CD4-positive, alpha-beta T cell treated with Interleukin-17A for 1 hour (primary cell): ENCODE measurements at places on chromosomes 3 and 15.
A peak's percentile ranks its signal among the peaks of the same experiment; 100 is the strongest.

DNA sequence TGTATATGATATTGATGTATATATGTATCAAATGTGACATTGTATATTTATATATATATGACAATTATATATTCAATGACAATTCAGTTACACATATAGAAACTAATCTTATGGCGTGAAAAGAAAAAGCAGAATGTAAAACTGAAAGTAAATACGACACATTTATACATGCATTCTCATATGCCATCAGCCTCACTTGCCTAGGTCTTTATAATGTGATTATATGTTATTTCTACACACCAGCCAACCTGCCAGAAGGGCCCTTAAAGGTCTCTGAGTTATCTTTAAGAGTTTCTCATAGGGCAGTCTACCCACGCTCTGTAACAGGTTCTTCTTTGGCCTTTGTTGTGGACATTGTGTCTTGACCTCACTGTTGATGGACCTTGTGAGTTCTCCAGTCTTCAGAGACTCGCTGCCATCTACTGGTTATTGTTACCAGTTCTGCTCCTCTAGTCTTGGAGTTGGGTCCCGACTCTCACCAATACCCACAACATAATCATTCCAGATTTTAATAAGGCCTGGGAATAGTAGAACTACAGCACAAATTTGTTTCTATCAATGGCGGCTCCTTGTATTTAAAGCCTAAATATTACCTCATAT lies 371.5 kb upstream of the GOLIM4 start:
- DNase-seq: no peak

- DNase-seq: no peak
Observed at GRCh38 chr3:152742368-152743347, 92.3 kb upstream of the P2RY1 start.

DNA sequence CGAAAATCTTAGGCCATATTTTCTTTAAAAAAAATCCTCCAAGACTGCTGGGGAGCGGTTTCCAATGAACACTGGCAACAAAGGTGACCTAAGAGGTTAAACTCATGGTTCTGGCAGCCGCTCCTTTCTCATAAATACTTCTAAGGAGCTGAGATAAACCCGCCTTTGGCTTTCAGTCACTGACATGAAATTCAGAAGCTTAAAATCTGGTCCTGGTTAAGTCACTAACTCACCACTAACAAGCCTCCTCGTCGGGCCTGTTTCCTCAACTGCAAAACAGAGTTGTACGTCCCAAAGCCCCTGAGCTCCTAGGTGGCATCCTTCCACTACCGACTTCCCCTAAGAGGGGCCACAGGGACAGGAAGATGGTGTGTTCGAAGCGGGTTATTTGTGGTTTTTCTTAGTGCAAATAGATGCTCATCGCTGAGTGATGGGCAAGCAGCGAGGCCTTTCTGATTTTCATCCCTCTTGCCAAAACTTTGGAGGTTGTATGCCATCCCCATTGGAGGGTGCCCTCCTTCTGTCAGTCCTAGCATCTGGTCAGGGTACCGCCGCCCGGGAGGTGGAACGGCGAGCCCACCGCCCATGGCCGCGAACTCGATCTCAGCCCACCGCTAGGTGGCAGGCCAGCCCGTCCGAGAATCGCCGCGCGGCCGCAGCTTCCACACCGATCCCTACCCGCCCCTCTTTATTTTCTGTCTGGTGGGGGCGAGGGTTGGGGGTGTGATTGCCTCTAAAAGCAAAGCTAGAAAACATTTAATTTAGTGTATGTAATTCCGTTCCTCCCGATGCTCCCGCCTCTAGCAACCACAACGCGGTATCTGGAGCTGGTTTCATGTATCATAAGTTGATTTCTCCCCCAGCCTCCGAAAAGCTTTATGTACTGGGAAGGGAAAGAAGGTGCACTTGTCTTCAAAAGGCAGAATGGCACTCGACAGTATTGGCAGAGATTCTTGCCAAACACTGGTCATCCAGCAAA lies 4.6 kb downstream of the BCL6 start:
- DNase-seq: peak; percentile 73

- DNase-seq: no peak
Observed at GRCh38 chr3:159114582-159114981, 312.7 kb downstream of the MFSD1 start.

DNA sequence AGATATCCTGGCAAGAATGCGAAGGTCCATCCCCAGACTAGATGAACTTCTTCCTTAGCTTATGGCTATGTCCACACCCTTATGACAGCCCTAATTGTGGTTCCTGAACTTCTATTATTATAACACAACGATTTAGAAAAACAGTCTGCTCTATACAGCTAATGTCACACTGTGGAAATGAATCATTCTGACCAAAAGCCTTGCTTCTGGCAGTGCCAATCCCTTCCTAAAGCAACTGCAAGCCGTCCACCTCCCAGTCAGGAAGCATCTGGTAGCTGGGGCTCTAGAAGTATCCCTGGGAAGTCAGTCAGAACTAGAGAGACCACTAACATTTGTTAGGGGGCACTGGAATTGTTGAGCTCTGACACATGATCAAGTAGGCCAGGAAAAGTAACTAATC lies 45.0 kb downstream of the MYO5A start:
- no peak for DNase-seq

- no peak for DNase-seq
Observed at GRCh38 chr3:46935168-46935858, 41.2 kb downstream of the CCDC12 start.

GRCh38 chr3:69108811-69109210 lies 13.6 kb downstream of the LMOD3 start:
- DNase-seq: no peak

- DNase-seq: peak; percentile 68
Observed at GRCh38 chr3:66372681-66373350, 128.0 kb downstream of the LRIG1 start.

DNA sequence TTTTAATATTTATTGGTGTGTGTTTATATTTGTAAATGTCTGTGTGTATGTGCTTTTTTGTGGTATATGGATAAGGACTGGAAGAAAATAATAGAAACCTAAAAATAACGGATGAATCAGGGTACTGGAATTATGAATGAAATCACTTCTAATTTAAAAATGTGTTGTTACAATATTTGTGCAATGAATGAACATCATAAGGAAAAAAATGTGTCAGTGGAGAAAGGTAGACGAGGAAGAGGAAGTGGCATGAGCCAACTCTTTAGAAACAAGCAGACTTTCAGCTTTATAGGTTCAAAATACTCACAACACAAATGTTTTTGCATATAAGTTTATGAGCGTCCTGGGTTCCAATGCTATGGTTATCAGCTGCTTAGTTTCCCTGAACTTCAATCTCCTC lies 59.4 kb downstream of the SOX2 start:
- no peak for DNase-seq

GRCh38 chr3:39052583-39052982 lies 767 bp downstream of the WDR48 start:
- peak; percentile 21 for DNase-seq

DNA sequence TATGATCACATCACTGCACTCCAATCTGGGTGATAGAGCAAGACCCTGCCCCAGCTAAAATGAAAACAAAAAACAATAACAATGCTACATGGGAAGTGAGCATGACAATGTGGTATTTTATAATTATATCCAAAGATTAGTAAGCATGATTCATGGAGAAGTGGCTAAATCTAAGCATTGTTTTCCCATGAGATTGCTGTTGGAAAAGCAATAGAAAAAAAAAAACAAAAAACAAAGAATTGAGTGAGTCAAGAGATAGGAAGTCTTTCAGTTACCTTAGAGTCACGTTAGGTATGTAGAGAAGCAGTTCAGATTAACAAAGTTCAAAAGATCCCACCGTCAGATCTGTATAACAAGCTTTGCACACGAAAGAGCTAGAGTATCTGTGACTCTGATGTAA lies 210.3 kb upstream of the CNTN6 start:
- DNase-seq: no peak

- DNase-seq: no peak
Observed at GRCh38 chr3:108664266-108664665, 74.7 kb downstream of the DZIP3 start.

DNA sequence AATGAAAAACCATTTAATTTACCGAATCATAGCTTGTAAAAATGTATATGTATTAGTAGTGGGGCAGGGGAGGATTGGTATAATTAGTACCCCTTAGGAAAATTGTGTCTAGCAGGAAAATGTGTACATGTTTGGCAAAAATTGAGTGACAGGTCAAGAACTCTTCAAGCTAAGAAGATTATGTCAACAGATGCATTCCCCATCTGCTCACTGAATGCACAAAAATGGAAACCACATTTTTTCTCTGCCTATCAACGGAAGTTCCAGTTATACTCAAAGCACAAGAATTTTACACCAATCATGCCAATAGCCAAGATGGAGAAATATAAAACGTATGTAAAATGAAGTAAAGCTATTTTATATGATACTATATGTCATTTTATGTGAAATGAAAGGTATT lies 377.8 kb downstream of the KCNH8 start:
- DNase-seq: no peak

- DNase-seq: peak; percentile 65
Observed at GRCh38 chr3:4977853-4978203, 1.4 kb upstream of the BHLHE40 start.

DNA sequence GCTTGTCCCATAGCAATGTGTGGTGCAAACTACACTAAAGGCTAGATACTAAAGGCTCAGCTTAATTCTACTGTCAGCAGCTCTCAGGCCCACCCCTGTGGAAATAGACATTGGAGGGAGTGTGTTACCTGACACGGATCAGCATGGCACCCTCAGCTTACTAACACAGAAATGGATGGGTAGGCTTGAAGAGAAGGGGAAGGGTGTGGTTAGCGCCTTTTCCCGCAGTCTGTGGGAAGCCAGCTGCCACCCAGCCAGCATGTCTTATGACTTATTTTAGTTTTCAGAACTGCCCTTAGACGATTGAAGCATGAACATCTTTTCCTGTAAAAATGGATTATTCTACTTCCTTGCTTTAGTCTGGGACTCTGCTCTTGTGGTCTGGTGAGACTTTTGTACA lies 25.8 kb upstream of the ADPGK start:
- peak; percentile 43 for DNase-seq

DNA sequence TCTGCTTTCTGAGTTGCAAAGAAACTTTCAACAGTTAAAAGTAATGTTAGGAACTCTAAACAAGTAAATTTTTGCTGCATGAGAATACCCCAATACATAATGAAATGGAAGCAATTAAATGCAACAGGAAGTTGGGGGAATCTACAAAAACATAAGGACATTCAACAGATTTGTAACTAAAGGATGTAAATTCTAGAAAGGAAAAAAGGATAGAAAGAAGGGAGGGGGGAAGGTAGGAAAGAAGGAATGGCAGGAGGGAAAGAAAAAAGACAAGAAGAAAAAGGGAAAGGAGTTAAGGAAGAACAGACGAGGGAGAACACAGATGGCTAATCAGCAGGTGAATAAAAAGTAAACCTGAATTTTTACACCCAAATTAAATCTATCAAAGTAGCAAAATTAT lies 22.3 kb upstream of the ANP32A start:
- DNase-seq: no peak

GRCh38 chr15:71312194-71312708 lies 197.0 kb downstream of the THSD4 start:
- no peak for DNase-seq

DNA sequence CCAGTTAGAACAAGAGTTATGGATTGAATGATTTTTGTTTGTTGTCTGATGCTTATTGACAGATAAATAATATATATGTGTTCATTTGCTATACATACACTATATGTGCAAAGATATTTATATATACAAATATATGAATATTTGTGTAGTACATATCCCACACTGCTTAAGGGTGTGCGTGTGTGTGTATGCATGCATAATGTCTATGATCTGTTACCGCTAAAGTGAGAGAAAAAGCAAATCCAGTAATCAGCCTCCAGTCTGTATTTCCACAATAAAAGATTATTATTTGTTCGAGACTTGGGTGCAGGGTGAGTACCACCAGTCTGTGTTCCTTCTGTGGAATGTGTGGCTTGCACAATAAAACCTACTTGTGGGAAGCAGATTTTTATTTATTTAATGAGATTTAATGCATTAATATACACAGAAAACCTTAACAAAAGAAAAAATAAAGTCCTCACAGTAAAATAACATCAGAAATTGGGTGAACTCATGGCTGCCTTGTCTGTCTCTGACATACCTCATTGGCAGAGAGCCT lies 366.0 kb upstream of the TBL1XR1 start:
- no peak for DNase-seq

DNA sequence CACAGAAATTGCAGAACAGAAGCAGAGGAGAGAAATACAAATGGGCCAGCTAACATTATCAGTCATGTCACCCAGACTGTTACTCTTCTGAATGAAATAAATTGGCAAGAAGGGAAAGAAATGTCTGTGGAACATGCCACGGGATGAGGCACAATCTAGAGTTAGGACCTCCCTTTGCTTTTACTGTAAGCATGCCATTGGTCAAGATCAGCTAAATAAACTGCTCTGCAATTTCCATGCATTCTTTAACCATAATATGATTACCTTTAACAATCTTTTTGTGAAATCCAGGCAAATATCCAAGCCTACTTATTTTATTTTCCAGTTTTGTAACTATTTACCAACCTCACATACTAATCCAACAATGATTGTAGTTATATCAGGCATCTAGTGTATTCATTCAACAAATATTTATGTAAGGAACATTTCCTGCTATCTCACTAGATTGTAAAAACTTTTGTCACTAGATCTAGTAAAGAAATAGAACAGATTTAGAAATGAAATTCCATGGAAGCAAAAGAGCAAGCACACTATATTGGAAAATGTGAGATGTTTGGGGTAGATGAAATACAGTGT lies 383.4 kb downstream of the MECOM start:
- no peak for DNase-seq

GRCh38 chr3:17584066-17584465 lies 158.4 kb downstream of the TBC1D5 start:
- DNase-seq: no peak
